HT1080 (cell line): ENCODE measurements at places on chromosomes 7 and 10. TPM values are rescaled to one million over a fixed set of nuclear protein-coding genes. Genes with fewer than 3 reads are reported as not detected.

GRCh38 chr10:24605141-24605540 lies 118.5 kb downstream of the ARHGAP21 start:
- DNase-seq: no peak

HOXA10 gene
- 22.7 and 29.3 TPM in 2 replicates for total RNA-seq

PRF1 gene
- not detected in 2 replicates for total RNA-seq

TSPAN33 gene
- total RNA-seq: 0.08 and 0.20 TPM in 2 replicates
